ENCODE measurements at places on chromosomes 6 and 20. TPM values are rescaled to one million over a fixed set of nuclear protein-coding genes. Genes with fewer than 3 reads are reported as not detected.
A peak's percentile ranks its signal among the peaks of the same experiment; 100 is the strongest.

PRPH2 gene
- 2.6 TPM for total RNA-seq

JAG1 gene
- 12.1 TPM for total RNA-seq

RIMS4 gene
- under 0.01 TPM for total RNA-seq

LCA5 gene
- 5.2 TPM for total RNA-seq

DNA sequence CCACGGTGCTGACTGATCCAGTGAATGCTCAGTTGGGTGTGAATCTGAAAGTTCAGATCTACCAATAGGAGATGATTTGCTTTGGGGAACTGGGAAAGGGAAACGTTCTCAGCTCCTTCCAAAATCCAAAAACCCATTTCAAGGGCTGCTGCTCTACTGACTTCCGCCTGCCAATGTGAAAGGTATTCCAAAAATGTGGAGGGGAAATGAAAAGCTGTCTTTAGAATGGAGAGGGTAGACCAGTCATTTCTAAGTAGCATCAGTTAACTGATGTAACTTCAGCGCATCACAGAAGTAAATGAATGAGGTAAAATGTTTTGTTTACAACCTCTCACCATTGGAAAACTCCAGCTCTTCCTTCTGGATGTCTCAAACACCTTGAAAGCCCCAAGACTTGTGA, 19.6 kb upstream of the EYA2 start:
- no peak for DNase-seq

DNA sequence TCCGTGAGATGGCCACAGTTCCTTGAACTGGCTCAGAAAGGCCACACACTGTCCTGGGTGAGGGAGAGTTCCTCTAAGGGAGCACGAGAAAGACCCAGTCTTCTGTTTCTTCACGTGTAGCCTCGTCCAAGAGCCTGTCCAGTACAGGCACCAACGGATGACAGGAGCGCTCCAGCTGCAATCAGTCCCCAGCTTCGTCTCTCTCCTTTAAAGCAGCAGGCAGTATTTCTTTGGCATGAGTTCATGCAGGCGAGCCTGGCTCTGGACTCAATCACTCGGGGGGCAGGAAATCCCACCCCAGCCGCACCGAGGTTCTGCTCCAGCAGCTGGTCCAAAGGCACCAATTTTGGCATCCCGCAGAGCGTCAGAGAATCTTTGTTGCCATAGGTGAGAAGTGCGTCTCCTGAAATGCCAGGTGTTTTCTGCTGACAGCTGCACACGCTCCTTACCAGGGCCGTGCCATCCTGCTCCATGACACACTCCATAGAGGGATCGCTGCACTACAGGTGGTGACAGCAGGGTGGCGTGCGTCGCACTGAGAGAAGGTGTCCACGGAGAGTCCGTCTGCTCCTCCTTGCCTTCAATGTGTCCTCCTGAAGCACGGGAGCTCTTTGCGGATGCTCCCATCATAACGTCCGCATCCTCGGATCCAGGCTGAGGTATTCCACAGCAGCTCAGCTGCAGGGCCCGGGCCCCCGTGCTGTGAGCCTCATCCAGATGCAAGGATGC, 59.6 kb upstream of the AFDN start:
- no peak for DNase-seq

GRCh38 chr6:79946272-79947190, 822 bp downstream of the ELOVL4 start:
- peak; percentile 14 for DNase-seq

GRCh38 chr20:25491446-25492038, 84.1 kb downstream of the GINS1 start:
- DNase-seq: no peak

- DNase-seq: no peak
These were observed 13.5 kb upstream of the ENPP4 start for GRCh38 chr6:46116289-46116688.

GRCh38 chr6:132715204-132715603, 1.3 kb upstream of the VNN1 start:
- DNase-seq: peak; percentile 66

DNA sequence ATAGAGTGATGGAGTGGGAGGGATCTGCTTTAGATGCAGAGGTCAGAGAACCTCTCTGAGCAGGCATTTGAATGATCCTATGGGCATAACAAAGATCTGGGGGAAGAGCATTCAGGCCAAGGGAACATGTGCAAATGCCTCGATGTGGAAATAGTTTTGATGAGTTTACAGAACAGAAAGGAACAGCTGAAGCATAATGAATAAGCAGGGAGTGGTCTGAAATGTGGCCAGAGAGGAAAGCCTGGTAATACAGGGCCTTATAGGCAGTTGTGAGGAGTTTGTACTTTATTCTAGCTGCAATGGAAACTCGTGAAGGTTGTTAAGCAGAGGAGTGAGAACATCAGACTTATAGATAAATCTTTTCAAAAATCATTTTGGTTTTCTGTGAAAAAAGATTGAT, 33.0 kb upstream of the ME1 start:
- DNase-seq: peak; percentile 36

All from fibroblast of villous mesenchyme (primary cell).